Right cardiac atrium (tissue), 5 donors: ENCODE measurements at places on chromosomes 6 and 20. TPM values are rescaled to one million over a fixed set of nuclear protein-coding genes. Genes with fewer than 3 reads are reported as not detected.

CST4 gene
- polyA plus RNA-seq = not detected

ZMYND8 gene
- 10.0 TPM for polyA plus RNA-seq

DNA sequence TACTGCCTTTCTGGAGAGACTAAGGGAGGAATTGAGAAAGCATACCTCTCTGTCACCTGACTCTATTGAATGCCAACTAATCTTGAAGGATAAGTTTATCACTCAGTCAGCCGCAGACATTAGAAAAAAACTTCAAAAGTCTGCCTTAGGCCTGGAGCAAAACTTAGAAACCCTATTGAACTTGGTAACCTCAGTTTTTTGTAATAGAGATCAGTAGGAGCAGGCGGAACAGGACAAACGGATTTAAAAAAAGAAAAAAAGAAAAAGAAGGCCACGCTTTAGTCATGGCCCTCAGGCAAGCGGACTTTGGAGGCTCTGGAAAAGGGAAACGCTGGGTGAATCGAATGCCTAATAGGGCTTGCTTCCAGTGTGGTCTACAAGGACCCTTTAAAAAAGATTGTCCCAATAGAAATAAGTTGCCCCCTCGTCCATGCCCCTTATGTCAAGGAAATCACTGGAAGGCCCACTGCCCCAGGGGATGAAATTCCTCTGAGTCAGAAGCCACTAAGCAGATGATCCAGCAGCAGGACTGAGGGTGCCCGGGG lies 43.1 kb upstream of the RNF182 start:
- no peak for DNase-seq

- no peak for DNase-seq
Measured at GRCh38 chr20:35669681-35670080, 5.0 kb upstream of the CPNE1 start.

- no peak for DNase-seq
Measured at GRCh38 chr6:155519176-155519738, 63.6 kb upstream of the NOX3 start.

- DNase-seq = no peak
Measured at GRCh38 chr6:2998998-2999617, 586 bp upstream of the NQO2 start.

SFT2D1 gene
- polyA plus RNA-seq = 45.8 TPM

GRCh38 chr6:136846046-136846445 lies 23.7 kb downstream of the PEX7 start:
- DNase-seq = no peak

SLC24A3 gene
- 0.66 TPM for polyA plus RNA-seq

- peak; percentile 50 for DNase-seq
Measured at GRCh38 chr20:37523012-37523391, 2.0 kb downstream of the NNAT start.

HDGFL1 gene
- not detected for polyA plus RNA-seq

- peak; percentile 89 for DNase-seq
Measured at GRCh38 chr20:4060064-4060795, 44.9 kb upstream of the RNF24 start.

DNA sequence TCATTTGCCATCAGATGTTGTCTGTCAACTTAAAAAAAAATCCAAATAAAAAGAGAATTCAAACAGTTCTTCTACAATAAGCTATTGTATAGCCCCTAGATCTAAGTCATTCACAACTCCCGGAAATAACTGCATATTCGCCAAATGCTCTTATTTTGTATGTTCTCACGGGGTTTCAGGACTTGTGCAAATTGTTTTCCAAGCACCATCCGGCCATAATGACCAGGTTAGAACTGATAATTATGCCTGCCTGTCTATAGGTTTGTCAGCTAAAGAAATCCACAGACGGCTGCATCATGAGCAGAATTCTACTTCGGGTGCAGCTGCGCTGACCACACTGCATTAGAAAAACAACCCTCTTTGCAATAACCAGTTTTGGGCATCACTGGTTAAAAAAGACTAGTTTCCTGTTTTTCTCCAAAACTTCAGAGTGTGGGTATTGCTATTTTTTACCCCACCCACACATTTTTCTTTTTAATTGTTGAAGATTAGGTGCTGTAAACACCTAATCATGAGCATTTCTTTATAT lies 87.7 kb downstream of the HIVEP2 start:
- no peak for DNase-seq

GRCh38 chr6:26543953-26544352 lies 5.8 kb downstream of the HMGN4 start:
- DNase-seq = no peak

DNA sequence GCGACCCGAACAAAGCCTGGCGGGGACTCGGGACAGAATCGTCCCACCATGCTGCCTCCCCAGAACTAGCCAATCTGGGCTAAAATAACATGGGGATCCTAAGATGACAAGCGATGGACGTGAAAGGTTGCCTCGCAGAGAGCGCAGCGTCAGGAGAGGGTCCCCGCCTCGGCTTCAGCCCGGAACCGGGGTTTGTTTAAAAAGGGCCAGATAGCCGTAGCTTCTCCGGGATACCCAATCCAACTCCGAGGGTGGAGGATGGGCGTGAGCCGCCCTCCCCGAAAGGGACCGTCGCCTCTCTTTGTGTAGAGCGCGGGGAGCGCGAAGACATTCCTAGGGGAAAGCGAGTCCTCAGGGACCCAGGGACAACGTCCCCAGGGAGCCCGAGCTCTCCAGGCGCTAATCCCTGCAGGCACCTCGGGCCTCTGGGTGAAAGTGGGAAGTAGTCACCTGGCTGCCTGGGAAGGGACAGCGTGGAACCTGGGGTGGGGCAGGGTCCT lies 643 bp downstream of the CD24 start:
- DNase-seq = no peak

DAAM2 gene
- polyA plus RNA-seq = 9.9 TPM

DNA sequence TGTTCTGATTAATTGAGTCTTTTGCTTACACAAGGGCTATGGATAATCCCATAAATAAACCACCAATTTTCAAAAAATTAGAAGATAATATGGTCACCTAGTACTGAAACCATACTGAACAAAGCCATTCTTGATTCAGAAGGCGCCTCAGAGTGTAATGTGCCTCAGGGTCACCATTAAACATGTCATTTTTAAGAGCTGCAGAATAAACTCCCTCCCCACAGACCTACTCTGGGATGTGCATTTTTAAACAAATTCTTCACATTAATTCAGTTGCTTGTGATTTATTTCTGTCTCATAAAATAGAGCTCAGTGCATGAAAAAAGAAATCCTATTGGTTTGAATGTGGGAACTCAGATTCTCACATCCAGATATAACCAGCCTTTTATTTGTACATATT lies 202.1 kb upstream of the HEY2 start:
- no peak for DNase-seq

- DNase-seq = no peak
Measured at GRCh38 chr20:20327746-20328145, 40.2 kb upstream of the INSM1 start.

DNA sequence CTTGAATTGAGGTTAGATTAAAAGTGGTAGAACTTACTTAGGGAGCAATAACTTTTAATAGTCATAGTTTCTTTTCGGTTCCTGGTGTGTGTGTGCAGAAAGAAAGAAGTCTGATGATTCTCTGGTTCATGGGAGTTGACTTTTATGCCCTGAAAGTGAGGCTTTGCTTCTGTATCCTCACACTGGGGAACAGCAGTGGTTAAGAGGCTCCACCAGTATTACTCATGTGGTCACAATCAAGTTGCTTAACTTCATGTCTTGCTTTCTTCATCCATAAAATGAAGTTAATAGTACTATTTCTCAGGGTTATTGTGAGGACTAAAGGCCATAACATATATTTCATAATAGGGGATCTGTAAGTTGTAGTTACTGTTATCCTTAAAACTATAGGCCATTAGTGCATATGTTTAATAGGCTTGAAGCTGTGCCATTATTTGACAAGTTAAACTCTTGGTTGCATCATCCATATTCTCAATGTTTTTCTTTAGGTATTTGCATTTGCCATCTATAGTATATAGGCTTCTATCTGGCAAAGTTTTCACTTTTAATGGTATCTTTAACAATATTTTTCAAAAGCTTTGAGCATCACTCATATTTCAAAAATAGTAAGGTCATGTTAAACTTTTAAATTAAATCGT lies 262.4 kb downstream of the PLCB1 start:
- no peak for DNase-seq

HSPA12B gene
- 8.9 TPM for polyA plus RNA-seq

DNA sequence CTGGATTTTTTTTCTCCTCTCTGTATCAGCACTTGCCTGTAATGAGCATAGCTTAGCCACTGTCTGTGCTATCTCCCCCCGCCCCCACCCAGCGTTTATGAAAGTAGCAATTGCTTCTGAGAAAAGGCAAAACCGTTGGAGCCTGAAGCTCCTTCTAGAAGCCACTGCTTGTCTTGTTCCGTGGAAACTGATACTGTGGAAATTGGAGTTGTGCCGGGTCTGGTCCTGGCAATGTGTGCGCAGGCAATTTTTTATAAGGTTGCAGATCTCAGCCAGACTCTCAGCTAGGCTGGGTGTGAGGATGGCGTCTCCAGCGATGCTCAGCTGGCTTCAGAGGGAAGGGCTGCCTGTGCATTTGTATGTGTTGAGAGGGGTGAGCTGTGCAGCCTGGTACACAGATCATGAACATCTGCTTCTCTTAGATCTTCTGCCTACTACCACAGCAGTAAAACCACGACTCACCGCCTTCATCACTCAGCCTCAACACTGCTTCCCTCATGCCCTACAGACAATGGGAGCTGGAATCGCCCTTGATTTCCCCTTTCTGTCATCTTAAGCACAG lies 72.4 kb upstream of the GTSF1L start:
- no peak for DNase-seq
